KBM-7 (cell line): ENCODE measurements at places on chromosomes 2 and 18.

DNA sequence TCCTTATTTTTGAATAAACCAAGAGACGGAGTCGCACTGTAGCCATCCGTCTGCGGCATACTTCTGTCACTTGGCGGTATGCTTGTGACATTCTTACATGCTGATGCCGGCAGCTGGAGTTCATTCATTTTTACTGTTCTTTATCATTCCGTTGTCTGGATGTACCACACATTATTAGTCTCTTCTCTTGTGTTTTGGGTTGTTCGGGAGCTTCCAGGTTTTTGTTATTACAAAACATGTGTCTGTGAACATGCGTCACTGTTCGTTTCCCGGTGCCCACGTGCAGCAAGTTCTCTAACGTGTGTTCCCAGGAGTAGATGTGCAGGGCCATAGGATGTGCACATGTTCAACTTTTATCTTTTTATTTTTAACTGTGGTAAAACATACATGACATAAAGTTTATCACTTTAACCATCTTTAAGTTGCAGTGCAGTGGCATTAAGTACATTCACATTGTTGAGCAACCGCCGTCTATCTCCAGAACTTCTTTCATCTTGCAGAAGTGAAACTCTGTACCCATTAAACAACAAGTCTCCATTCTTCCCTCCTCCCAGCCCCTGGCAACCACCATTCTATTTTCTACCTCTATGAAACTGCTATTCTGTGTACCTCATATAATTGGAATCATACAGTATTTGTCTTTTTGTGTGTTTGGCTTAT lies 40.1 kb downstream of the MTCL1 start:
- DNase-seq = no peak

DNA sequence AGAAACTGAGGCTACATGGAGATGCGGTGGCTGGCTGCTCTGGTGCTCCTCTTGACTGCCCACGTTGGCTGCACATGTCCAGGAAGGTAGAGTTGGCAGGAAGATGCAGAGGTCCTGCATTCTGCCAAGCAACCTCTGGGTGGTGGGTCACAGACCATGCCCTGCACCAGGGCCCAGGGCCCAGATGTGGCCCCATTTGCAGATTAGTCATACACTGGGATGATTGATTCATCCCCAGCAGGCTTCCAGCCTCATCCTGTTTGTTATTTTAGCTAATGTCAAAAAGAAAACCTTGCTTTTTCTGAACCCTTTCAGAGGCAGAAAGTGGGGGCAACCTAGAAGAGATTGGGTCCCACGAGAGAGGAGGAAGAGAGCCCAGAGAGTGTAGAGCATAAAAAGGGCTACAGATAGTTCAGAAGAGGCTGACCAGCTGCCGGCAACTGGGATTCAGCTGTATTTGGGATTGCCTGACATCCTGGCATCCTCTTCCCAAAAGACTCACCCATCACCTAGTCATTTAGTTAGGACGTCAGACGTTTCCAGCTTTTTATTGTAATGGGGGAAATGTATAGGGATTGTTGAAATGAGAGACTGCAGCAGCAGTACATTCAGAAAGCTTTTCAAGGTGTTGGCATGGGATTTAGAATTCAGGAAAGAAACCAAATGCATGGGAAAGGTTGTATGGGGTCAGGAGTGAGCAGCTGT lies 101.9 kb downstream of the CTIF start:
- no peak for DNase-seq

DNA sequence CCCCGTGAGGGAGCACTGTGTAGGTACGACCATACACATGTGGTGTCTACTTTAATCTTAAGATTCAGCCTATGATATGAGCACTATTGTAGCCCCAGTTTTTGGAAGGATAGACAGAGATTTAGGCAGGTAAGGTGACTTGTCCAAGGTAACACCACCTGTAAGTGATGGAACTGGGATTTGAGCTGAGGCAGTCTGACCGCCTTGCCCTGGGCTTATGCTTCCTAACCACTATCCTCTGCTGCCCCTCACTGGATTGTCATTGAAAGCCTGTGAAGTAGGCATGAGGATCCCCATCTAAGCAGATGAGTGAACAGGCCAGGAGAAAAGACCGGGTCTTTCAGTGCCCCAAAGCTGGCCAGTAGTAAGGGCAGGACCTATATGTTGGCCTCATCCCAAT lies 343.8 kb downstream of the CYRIA start:
- no peak for DNase-seq

DNA sequence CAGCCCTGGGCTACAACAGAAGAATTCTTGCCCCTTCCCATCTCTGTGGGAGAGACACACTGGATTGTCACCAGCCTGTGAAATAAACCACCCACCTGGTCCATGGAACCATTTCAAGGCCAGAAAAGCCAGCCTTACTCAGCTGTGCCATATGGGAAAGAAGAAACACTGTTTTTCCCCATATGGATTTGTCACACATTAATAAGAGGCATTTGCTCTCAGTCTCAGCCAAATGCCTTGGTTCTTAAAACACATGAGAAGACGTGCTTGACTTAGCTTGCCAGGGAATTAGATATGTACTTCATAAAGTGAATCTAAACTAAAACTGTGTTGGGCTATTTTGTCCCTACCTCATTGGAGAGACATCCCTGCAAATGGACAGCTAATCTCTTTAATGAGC lies 308.6 kb upstream of the TNP1 start:
- no peak for DNase-seq

DNA sequence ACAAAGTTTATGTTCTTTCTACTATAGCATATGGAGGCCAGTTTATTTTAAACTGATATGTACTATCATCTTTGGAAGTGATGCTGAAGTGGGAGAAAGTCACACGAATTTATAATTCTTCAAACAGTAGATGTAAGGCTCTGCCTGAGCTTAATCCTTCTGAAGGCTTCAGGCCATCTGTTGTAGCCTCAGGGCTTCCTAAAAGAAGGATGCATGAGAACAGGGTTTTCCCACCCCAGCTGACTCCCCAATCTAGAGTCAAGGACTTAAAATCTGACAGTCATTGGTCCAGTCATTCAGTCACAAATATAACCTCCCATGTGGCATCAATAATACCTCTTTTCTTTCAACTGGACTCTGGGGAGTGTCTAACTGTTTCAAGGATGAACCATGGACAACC lies 330.5 kb downstream of the KCNS3 start:
- no peak for DNase-seq

DNA sequence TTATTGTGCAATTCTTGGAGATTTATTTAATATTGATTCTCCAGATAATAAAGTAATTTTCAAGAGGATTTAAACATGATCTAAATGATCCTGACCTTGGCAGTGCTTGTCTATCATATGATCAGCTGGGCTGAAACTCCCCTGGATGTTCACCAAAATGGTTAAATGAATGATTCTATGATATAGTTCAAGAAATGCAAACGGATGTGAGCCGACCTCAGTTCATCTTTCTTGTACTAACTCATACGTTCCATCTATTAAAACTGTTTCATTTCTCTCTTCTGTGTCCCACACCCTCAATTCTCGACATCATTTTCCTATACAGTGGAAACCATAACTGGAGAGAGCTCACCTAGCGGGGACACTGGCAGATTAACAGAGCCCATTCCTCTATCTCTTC lies 281.7 kb upstream of the CCDC68 start:
- DNase-seq = no peak

GRCh38 chr18:3688690-3689089 lies 238.7 kb downstream of the TGIF1 start:
- no peak for DNase-seq

DNA sequence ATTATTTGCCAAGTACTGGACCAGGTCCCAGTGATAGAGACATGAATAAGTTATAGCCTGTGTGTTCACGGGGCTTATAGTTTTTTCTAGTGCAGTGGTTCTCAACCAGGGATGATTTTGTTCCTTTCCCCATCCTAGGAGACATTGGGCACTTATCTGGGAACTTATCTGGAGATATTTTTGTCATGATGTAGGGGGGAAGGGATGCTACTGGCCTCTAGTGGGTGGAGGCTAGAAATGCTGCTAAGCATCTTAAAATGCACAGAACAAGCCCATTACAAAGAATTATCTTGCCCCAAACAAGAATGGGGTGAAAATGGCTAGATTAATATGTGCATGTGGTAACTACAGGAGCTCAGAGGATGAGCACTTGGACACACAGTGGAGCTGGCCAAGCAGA lies 75.2 kb downstream of the KLHL29 start:
- DNase-seq = peak; percentile 35

- DNase-seq = no peak
These were observed 37.2 kb upstream of the THOC1 start for GRCh38 chr18:305003-305501.
